GM13977 (cell line): ENCODE measurements at places on chromosomes 11 and 22.

GRCh38 chr22:26429458-26430286, 612 bp downstream of the ASPHD2 start:
- no peak for DNase-seq

DNA sequence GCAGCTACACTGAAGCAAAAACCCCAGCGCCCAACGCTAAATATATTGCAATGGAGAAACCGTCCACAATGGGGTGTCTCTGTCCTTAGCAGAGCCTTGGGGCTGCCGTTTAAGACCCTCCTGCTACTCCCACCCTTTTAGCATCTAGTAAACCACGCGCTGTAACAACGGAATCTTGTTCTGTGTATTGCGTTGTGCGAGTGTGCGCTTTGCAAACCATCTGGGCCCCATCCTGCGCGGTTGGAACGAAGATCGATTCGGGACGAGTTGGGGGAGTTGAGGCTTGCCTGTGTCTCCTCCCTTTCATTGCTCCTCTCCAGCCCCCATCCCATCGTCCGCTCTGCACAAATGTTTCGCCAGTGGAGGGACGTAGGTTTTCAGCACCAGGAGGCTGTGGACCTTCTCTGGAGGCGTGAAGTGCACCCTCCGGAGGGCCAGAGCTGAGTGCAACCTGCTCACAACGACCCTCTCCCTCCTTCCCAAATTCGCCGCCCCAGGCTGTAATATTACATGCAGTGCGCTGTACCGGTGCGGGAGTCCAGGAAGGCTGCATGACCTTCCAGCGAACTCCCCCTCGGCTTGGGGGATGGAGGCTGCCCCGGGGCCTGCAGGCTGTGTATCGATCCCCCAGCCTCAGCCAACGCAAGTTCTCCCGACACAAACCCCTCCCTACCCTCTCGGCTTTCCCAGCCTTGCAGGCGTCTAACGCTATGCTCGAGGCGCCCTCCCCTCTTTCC, 1.6 kb upstream of the KMT2A start:
- DNase-seq = peak; percentile 65

- no peak for DNase-seq
Observed at GRCh38 chr22:47411006-47411405, 648.6 kb downstream of the TBC1D22A start.

GRCh38 chr11:128610721-128611617, 23.6 kb upstream of the ETS1 start:
- DNase-seq = peak; percentile 78

GRCh38 chr22:29157759-29158535, 47.7 kb upstream of the EMID1 start:
- no peak for DNase-seq

- no peak for DNase-seq
Observed at GRCh38 chr11:32446227-32446626, 10.9 kb upstream of the WT1 start.

DNA sequence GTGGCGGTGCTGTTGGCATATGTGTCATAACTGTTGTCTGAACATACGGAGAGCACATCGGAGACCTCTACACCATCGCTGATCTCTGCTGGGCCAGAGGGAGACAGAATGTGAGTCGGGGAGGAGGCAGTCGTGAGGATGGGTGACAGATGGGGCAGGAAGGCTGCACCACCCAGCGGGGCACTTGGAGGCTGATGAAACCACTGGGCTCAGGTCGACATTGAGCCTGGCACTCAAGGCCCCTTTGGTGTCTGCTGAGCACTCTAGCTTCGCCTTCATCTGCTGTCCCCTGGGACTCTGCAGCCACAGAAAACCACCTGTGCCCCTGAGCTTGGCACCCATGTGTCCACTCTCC, 2.5 kb upstream of the KLHL35 start:
- no peak for DNase-seq

DNA sequence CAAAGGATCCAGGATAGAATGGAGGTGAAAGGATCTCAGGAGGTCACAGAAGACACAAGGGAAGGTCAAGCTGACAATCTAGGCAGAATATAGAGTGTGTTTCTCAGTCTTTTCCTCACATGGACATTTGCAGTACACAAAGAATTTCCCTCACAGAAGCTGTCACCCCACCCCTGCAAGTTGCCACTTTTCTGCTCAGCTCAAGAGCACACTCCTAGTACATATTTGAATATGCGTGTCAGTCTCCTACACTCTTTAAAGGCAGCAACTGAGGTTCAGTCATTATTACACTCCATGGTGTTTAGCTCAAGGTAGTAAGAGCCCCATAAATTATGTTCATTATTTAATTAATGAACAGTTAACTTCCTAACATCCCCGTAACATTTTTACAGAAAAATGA, 59.1 kb downstream of the ETS1 start:
- DNase-seq = no peak

DNA sequence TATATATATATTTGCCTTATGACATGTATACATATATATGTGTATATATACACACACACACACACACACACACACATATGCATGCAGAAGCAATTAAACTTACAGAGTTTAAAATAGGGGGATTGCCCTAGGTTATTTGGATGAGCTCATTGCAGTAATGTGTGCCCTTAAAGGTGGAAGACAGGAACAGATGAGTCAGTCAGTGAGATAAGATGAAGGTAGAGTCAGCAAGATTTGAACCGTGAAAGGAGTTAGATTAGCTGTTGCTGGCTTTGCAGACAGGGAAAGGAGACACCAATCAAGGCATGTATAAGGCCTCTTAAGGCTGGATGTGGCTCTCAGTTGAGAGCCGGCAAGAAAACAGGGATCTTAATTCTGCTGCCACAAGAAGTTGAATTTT, 902.4 kb upstream of the RAG2 start:
- DNase-seq = no peak
